ENCODE measurements at places on chromosomes 2 and 18. TPM values are rescaled to one million over a fixed set of nuclear protein-coding genes. Genes with fewer than 3 reads are reported as not detected.

GRCh38 chr2:138763971-138764370 is 16.2 kb downstream of the NXPH2 start:
- no peaks in the 10 kb centered on the region for H3K27me3 ChIP-seq
- no peak for ATAC-seq
- H3K4me3 ChIP-seq = no peak overlapping the region
- H3K27ac ChIP-seq = no peak overlapping the region
- H3K4me1 ChIP-seq = no peaks in the 10 kb centered on the region

GRCh38 chr2:195343942-195344530 is 313.0 kb upstream of the SLC39A10 start:
- no peak for ATAC-seq
- no peak overlapping the region for H3K27ac ChIP-seq
- no peak overlapping the region for H3K4me3 ChIP-seq

GRCh38 chr2:48940606-48941005 is 185.1 kb upstream of the LHCGR start:
- no peaks in the 10 kb centered on the region for H3K27me3 ChIP-seq
- no peak overlapping the region for H3K27ac ChIP-seq
- no peak for ATAC-seq
- no peaks in the 10 kb centered on the region for H3K36me3 ChIP-seq
- peaks cover 9% of the 10 kb centered on the region for H3K4me1 ChIP-seq

DNA sequence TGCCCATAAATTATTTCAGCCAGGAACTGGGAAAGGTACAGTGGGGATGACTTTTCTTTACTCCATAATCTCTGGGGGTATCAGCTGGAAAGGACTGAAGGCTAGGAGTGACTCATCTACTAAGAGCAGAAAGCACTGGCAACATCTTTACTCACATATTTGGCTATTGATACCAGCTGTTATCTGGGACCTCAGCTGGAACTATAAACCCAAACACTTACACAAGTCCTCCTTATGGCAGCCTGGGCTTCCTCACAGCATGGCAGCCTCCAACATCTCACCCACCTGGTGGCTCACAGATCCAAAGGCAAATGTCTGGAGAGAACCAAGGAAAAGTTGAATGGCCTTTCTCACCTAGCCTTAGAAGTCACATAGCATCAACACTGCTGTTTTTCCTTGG is 379.0 kb upstream of the RND3 start:
- no peak overlapping the region for H3K4me3 ChIP-seq
- no peak overlapping the region for H3K27ac ChIP-seq
- H3K4me1 ChIP-seq = no peaks in the 10 kb centered on the region
- no peaks in the 10 kb centered on the region for H3K27me3 ChIP-seq
- no peak for ATAC-seq
- H3K36me3 ChIP-seq = no peaks in the 10 kb centered on the region

DNA sequence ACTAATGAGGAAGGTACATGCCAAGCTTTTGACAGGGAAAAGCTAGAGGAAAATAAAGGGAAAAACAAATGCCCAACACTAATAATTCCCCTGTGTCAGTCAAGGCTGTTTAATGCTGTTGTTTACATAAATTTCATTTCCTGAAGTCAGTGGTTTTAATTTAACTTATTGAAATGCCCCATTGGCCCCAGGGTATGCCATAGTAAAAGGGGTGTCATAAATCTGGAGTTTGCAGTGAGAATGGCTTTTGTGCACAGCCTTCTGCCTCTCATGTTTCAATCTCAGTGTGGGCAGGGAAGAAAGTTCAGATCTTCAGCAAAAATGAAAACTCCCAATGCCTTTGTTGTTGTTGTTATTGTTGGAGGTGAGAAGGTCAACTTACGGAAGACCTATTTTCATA is 550.1 kb upstream of the DCC start:
- H3K36me3 ChIP-seq = no peaks in the 10 kb centered on the region
- H3K27ac ChIP-seq = no peak overlapping the region
- no peaks in the 10 kb centered on the region for H3K27me3 ChIP-seq
- no peak for ATAC-seq

DNA sequence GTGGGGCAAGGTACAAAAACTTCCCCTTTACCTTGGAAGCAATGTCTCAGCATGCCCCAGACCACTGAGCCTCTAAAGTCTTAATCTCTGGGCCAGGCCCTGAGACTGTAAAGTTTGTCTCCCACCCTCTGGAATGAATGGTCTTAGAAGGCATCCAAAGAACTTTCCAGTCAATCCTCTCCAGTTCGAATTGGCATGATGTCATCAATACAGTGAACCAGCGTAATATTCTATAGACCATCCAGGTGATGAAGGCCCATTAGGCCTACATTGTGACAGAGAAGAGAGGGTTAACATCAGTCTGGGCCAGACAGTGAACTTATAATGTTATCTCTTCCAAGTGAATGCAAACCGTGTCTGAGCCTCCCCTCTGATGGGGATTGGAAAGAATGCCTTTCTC is 11.2 kb downstream of the MAB21L4 start:
- no peak overlapping the region for H3K27ac ChIP-seq
- no peak overlapping the region for H3K4me3 ChIP-seq
- H3K4me1 ChIP-seq = no peaks in the 10 kb centered on the region
- ATAC-seq = no peak
- H3K36me3 ChIP-seq = no peaks in the 10 kb centered on the region
- H3K27me3 ChIP-seq = no peaks in the 10 kb centered on the region

GRCh38 chr2:27264253-27264752 is 1.5 kb upstream of the SLC30A3 start:
- no peaks in the 10 kb centered on the region for H3K36me3 ChIP-seq
- H3K27ac ChIP-seq = no peak overlapping the region
- peaks cover 100% of the 10 kb centered on the region for H3K27me3 ChIP-seq

DNA sequence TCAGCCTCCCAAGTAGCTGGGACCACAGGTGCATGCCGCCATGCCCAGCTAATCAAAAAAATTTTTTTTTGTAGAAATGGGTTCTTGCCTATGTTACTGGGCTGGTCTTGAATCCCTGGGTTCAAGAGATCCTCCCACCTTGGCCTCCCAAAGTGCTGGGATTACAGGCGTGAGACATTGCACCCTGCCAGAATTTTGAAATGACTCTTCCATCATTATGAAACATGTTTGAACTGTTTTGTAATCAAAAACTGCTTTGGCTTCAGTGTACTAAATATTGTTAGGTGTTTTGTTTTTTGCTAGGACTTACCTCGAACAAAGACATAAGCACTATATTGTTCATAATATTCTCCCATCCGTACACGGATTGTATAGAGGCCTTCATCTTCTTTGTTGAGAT is 55.8 kb downstream of the MYOM1 start:
- H3K36me3 ChIP-seq = no peaks in the 10 kb centered on the region
- H3K27me3 ChIP-seq = no peaks in the 10 kb centered on the region
- no peak for ATAC-seq
- H3K4me3 ChIP-seq = no peak overlapping the region
- H3K4me1 ChIP-seq = no peaks in the 10 kb centered on the region

- H3K36me3 ChIP-seq = no peaks in the 10 kb centered on the region
- no peak for ATAC-seq
- H3K4me1 ChIP-seq = no peaks in the 10 kb centered on the region
- no peaks in the 10 kb centered on the region for H3K27me3 ChIP-seq
- H3K4me3 ChIP-seq = no peak overlapping the region
These were observed 193.0 kb downstream of the TXNL1 start for GRCh38 chr18:56445422-56445821.

DNA sequence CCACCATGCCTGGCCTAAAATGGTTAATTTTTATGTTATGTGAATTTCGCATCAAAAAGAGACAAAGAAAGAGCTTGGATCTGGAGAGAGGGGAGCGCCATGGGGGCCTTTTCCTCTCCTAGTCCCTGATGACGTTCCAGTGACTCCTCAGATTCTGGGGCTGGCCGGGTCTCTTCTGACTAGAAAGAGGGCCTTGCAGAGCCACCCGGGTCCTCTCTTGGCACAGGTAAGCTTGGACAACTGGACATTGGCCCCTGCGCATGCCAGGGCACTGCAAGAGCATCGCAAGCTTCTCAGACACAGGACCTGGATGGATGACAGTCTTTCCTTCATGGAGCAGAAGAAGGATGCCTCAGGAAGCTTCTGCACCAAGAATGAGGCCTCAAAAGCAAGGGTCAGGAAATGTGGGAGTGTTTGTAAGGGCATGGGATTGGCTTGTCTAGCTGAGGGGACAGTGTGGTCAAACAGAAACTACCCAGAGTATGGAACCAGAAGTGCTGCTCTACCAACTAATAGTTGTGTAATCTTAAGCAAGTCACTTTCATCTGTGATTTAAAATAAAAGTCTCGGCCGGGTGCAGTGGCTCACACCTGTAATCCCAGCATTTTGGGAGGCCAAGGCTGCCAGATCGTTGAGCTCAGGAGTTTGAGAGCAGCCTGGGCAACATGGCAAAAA is 35.2 kb downstream of the FOSL2 start:
- no peak overlapping the region for H3K4me3 ChIP-seq
- H3K27me3 ChIP-seq = no peaks in the 10 kb centered on the region
- no peaks in the 10 kb centered on the region for H3K4me1 ChIP-seq

DNA sequence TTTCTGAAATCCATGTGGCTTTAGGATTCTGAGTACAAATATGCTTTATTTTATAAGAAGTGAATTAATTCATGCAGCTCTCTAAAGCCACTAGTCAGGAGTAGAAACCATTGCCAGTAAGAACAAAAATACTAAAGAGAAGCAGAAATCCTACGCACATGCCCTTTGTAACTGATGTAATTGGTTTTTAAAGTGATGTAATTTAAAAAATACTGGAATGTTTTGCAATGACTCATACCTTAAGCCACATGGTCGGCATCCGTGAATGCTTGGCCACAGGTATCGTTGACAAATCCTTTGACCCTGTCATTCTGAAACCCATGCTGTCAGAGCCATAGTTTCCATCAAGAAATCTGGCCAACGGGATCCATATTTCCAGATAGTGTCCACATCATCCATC is 213.3 kb downstream of the ACKR3 start:
- H3K27ac ChIP-seq = no peak overlapping the region
- peak; percentile 67 for ATAC-seq
- H3K36me3 ChIP-seq = no peaks in the 10 kb centered on the region
- no peaks in the 10 kb centered on the region for H3K4me1 ChIP-seq
- no peak overlapping the region for H3K4me3 ChIP-seq
- H3K27me3 ChIP-seq = peaks cover 6% of the 10 kb centered on the region

- H3K4me1 ChIP-seq = no peaks in the 10 kb centered on the region
- H3K36me3 ChIP-seq = no peaks in the 10 kb centered on the region
- no peaks in the 10 kb centered on the region for H3K27me3 ChIP-seq
These were observed 61.4 kb upstream of the LGALSL start for GRCh38 chr2:64392529-64392928.

GRCh38 chr2:62595474-62595873 is 89.5 kb upstream of the TMEM17 start:
- H3K4me1 ChIP-seq = no peaks in the 10 kb centered on the region
- H3K36me3 ChIP-seq = no peaks in the 10 kb centered on the region
- no peak for ATAC-seq
- no peak overlapping the region for H3K4me3 ChIP-seq
- H3K27ac ChIP-seq = no peak overlapping the region
- no peaks in the 10 kb centered on the region for H3K27me3 ChIP-seq

- H3K36me3 ChIP-seq = no peaks in the 10 kb centered on the region
- no peak overlapping the region for H3K4me3 ChIP-seq
- H3K4me1 ChIP-seq = no peaks in the 10 kb centered on the region
- no peak for ATAC-seq
- H3K27me3 ChIP-seq = no peaks in the 10 kb centered on the region
- no peak overlapping the region for H3K27ac ChIP-seq
These were observed 17.1 kb upstream of the THUMPD2 start for GRCh38 chr2:39796134-39796533.

DNA sequence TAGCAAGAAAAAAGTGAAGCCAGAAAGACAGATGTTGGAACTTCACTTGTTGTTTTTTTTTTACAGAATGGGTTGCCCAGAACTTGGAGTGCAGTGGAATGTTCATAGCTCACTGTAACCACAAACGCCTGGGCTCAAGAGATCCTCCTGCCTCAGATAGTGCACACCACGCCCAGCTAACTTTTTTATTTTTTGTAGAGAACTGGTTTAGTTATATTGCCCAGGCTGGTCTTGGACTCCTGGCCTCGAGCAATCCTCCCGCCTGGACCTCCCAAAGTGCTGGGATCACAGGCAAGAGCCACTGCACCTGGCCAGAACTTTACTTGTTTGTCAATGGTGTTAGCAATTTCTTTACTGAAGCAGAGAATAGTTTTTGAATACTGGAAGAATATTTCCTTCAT is 11.9 kb upstream of the ASPRV1 start:
- no peak overlapping the region for H3K27ac ChIP-seq
- no peaks in the 10 kb centered on the region for H3K36me3 ChIP-seq
- H3K4me3 ChIP-seq = no peak overlapping the region
- no peaks in the 10 kb centered on the region for H3K27me3 ChIP-seq
- ATAC-seq = no peak

GRCh38 chr18:74714120-74714519 is 116.5 kb downstream of the ZNF407 start:
- no peaks in the 10 kb centered on the region for H3K4me1 ChIP-seq
- no peak overlapping the region for H3K27ac ChIP-seq
- H3K4me3 ChIP-seq = no peak overlapping the region

- peak overlapping the region; percentile 76 for H3K27ac ChIP-seq
- no peak overlapping the region for H3K4me3 ChIP-seq
- no peaks in the 10 kb centered on the region for H3K27me3 ChIP-seq
- H3K36me3 ChIP-seq = no peaks in the 10 kb centered on the region
These were observed 28.8 kb upstream of the WDR75 start for GRCh38 chr2:189412330-189412953.

DNA sequence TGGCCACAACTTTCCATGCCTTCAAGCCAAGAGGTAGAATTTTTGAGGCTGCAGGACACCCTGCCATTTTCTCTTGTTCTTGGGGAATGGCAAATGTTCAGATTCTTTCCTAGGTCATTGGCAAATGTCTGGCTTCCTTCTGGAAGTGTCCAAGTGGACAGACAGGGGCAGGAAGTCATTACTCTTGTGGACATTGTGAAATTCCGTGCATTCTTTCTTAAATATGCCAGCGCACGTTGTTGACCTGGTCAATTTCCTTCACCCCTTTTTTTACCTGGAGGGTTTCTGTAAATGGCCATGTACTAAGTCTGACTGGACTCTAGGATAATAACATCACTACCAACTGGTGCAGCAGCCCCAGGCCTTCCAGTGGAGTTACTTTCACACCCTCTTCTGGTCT is 13.9 kb downstream of the ASB18 start:
- no peaks in the 10 kb centered on the region for H3K36me3 ChIP-seq
- H3K27ac ChIP-seq = no peak overlapping the region
- H3K27me3 ChIP-seq = peaks cover 31% of the 10 kb centered on the region
- H3K4me3 ChIP-seq = no peak overlapping the region

GRCh38 chr18:68791801-68792200 is 6.1 kb upstream of the CCDC102B start:
- no peak for ATAC-seq
- no peak overlapping the region for H3K27ac ChIP-seq
- no peaks in the 10 kb centered on the region for H3K27me3 ChIP-seq
- no peaks in the 10 kb centered on the region for H3K4me1 ChIP-seq

- H3K36me3 ChIP-seq = no peaks in the 10 kb centered on the region
- no peaks in the 10 kb centered on the region for H3K27me3 ChIP-seq
- ATAC-seq = no peak
- peaks cover 61% of the 10 kb centered on the region for H3K4me1 ChIP-seq
- no peak overlapping the region for H3K4me3 ChIP-seq
These were observed 19.8 kb downstream of the GRHL1 start for GRCh38 chr2:9971105-9971818.

ZDBF2 gene
- 10.9 TPM for total RNA-seq

GPR35 gene
- total RNA-seq = 2.3 TPM

ACOXL gene
- not detected for total RNA-seq

SCYGR4 gene
- not detected for total RNA-seq

SFTPB gene
- total RNA-seq = not detected

KLHL41 gene
- total RNA-seq = 16.2 TPM

DSG2 gene
- total RNA-seq = 1.8 TPM

PRSS56 gene
- total RNA-seq = not detected

DPYSL5 gene
- 2.4 TPM for total RNA-seq

DLX1 gene
- total RNA-seq = not detected
